ENCODE measurements at places on chromosomes 11 and 22.

DNA sequence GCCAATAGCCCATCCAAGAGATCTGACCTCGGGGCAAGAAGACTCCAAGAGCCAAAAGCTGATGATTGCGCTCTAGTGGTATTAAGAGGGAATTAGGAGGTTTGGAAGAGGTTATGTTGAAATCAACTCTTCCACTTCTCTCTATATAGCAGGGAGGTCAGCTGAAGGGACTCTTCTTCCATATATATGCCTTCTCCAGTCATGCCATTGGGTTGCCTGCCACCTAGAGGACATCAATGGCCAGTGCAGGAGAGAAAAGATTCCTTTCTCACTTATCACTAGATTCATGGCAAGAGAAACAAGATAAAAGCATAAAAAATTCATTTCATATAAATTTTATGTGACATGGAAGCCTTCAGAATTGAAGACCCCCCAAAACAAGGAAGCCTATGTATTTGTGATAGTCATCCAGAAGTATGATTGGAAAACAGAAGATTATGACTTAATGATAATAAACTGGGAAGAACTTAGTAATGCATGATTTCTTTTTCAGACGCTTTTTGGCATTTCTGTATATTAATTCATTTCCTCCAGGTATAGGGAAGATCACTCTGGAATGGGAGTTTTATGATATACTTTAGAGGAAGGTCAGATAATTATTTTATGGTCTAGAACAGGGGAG lies 435.1 kb upstream of the DDI1 start:
- DNase-seq: no peak

DNA sequence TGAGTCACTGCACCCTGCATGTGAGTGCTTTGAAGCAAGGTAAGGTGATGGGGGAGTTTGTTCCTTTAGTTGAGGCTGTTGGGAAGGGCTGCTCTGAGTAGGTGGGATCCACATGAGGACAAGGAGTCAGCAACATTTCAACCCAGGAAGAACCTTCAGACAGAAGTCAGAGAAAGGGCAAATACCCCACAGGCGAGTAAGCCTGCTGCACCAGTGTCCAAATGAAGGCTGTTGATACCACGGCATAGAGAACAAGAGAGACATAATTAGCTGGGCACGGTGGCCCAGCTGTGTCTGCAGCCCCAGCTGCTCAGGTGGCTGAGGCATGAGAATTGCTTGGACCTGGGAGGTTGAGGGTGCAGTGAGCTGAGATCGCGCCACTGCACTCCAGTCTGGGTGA lies 54.3 kb upstream of the CLMP start:
- DNase-seq: no peak

GRCh38 chr11:119236891-119237290 lies 30.8 kb downstream of the CBL start:
- DNase-seq: no peak

- DNase-seq: no peak
Observed at GRCh38 chr11:30960387-30960992, 374.3 kb upstream of the MPPED2 start.

DNA sequence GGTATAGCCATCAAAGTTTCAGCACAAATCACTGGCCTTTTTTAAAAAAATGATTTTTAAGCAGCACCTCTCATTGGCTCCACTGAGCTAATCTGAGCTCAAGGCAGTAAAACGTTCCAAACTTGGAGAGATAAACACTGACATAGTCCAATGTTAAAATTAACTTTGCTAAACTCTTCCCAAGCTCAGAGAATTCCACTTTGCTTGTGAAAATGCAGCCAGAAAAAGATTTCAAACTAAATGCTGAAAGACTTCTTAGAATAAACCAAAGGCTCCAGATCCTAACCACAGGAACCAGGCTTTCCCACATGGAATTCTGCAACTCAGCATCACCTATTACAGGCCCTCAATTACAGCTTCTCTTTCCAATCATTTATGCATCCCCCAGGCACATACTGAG lies 84.7 kb upstream of the GDPD4 start:
- no peak for DNase-seq

DNA sequence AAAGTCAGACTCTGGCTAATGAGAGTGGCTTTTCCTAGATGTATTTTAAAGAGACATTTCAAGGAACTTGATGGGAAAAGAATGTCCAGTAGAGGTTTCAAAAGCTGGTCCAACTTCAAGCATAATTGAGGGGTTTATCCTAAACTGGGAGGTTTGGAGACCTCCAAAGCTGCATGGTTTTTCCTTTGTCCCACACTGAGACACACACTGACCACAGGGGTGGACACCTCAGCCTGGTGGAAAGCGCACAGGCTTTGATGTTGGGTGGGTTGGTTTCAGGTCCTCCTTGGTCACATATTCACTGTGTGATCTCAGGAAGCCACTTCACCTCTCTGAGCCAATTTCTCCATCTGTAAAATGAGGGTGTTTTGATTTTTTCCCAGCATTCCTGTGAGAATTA lies 4.0 kb downstream of the SPON1 start:
- no peak for DNase-seq

GRCh38 chr11:109958131-109958820 lies 134.9 kb upstream of the ZC3H12C start:
- no peak for DNase-seq

DNA sequence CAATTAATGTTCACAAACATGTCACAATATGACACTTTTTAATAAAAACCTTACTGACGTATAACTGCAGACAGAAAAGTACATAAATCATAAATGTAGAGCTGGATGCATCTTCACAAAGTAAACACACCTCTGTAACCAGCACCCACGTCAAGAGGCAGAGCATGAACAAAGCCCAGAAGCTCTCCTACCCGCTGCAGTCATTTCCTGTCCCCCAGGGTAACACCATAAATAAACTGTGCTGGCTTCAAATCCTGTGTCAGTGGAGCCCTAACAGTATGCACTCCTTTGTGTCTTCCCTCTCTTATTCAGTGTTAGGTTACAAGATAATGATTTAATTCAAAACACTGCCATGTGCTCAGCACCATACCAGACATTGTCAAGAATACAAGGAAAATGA lies 5.7 kb downstream of the SYT13 start:
- DNase-seq: no peak

DNA sequence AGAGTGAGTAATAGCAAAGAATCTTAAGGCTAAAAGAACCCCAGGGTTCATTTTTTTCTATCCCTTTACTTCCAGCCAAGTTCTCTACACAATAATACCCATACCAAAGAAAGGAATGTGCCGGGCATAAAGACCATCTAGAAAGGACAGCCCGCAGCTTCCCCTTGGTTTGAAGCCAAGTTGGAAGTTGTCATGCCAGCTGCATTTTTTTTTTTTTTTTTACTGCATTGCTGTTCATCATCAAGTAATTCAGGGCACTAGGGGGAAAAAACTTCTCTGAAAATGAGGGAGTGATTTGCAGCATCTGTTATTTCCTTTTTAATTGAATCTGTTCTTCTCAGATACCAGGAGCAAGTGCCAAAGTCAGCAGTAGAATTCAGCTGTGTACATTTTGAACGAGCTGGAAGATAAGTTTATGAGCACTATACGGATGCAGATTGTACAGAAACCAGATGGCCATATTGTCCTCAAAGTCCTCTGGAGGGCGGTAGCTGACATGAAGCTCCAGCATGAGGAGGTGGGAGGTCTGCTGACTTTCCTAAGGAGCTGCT lies 56.4 kb downstream of the UBASH3B start:
- DNase-seq: no peak
